Testis (tissue), 5 donors: ENCODE measurements at places on chromosomes 16 and 17.
A peak's percentile ranks its signal among the peaks of the same experiment; 100 is the strongest.

DNA sequence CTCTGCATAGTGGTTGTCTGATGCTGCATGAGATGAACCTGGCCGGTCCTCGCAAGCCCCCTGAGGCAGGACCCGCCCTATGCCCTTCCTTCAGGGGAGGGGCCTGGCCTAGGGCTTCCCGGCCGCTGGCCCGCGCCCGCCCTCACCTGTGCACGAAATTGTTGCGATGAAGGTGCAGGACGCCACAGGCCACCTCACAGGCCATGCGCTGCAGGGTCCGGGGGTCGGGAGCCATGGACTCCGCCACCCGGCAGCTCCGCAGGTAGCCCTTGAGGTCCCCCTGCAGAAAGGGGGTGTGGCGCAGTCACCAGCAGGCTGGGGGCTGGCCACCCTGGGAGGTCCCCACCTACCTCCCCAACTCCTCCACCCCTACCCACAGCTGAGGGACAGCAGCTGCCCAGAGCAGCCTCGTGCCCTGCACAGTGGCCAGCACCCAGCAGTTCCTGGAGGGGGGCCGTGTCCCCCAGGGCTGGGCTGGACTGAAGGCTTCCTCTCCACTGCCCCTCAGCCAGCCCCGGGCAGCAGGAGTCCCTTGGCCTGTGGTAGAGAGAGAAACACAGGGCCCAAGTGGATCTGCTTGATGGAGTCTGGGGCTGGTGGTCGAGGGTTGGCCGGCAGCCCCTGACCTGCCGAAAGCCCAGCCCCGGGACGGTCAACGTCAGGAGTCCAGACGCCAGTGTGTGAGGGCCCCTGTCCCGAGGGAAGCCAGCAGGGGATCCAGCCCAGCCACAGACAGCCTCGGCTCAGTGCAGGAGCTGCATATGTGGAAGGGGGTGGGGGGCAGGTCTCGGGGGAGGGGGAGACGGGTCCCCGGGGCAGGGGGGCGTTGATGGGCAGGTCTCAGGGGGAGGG is 38.8 kb upstream of the PVALEF start:
- no peak for DNase-seq

- DNase-seq, result no peak
Measured at GRCh38 chr16:56876048-56876447, 11.0 kb downstream of the SLC12A3 start.

GRCh38 chr17:21228111-21228510 is 14.2 kb upstream of the TMEM11 start:
- no peak for DNase-seq

DNA sequence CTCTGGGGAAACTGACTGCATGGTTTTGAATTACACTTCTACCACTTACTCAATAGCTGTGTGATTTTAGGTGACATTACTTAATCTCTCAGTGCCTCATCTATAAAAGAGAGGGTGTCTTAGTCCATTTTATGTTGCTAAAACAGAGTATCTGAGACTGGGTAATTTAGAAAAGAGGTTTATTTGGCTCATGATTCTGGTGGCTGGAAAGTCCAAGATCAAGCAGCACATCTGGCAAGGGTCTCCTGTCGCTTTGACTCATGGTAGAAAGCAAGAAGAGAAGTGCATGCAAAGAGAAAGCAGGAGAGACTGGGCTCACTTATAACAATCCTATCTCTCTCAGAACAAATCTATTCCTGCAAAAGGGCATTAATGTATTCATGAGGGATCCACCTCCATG is 132.4 kb upstream of the IRX5 start:
- no peak for DNase-seq

GRCh38 chr17:75614556-75615270 is 18.5 kb upstream of the SMIM5 start:
- no peak for DNase-seq

GRCh38 chr16:30458561-30459394 is 13.1 kb upstream of the SEPHS2 start:
- no peak for DNase-seq

- DNase-seq, result no peak
Measured at GRCh38 chr17:30117675-30118081, 1.1 kb downstream of the NSRP1 start.

DNA sequence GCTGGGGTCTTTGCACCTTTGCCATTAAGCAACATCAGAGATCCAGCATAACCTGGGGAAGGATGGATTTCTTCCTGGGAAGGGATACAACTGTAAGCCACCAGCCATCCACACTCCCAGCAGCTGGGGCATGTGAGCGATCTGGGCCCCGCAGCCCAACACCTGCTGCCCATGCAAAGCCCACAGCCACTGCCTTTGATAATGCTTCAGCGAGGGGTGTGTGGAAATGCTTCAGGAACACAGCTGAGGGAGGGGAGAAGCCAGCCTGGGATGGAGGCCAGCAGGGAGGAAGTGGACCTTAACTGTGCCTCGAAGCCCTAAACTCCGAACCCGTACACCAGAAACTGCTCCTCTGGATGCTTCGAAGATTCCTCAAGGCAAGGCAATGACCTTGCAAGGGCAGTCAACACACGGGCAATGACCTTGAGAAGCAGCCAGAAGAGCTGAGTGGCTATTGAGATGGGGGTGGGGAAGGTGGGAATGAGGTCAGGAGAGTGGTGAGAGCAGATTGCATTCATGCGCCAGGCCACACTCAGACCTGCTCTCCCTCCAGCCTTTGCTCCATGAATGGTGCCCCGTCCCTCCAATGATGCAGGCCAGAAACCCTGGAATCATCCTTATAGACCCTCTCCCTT is 49.1 kb downstream of the KATNIP start:
- no peak for DNase-seq

- no peak for DNase-seq
Measured at GRCh38 chr16:85445064-85445778, 167.9 kb upstream of the GSE1 start.

GRCh38 chr17:3512505-3513171 is 36.8 kb downstream of the ASPA start:
- peak; percentile 69 for DNase-seq

DNA sequence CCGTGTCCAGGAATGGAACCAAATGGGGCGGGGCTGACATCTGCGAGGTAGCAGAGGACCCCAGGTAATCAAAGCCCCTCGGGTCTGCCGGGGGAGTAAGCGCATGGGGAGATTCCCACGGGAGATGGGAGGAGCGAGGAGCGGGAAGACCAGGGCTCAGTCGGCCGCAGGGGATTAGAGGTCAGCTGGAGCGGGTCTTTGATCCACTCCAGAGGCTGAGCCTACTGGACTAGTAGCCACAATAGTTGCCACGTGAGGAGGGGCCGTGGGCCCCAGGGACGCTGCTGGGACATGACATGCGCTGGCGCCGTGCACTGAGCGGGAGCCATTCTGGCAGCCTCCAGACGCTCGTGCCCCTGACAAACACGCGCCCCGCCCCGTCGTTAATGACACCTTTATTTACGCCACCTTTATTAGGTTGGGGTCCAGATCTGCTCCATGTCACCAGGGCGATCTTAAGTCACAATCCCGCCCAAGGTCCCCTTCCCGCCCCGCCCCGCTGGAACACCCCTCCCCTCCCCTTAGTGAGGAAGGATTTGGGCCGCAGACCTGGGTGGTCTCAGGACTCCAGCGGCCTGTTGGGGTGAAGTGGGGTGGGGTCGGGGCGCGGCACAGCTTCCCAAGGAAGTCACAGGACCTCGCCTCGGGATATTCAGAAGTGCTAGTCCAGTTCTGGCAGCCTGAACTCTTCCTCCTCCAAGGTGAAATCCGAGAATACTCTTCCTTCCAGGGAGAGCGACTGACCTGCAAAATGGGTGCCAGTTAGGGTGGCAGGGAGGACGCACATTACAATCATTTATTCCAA is 15.0 kb downstream of the PPY start:
- DNase-seq, result peak; percentile 20
